ENCODE measurements at places on chromosomes 5 and 9. TPM values are rescaled to one million over a fixed set of nuclear protein-coding genes. Genes with fewer than 3 reads are reported as not detected.
A peak's percentile ranks its signal among the peaks of the same experiment; 100 is the strongest.

- no peak for DNase-seq
These were observed 20.5 kb downstream of the PPARGC1B start for GRCh38 chr5:149750596-149750995.

- DNase-seq: peak; percentile 54
These were observed 127.6 kb upstream of the NMUR2 start for GRCh38 chr5:152532714-152533113.

GRCh38 chr5:9218358-9218757 is 327.5 kb downstream of the SEMA5A start:
- no peak for DNase-seq

DNA sequence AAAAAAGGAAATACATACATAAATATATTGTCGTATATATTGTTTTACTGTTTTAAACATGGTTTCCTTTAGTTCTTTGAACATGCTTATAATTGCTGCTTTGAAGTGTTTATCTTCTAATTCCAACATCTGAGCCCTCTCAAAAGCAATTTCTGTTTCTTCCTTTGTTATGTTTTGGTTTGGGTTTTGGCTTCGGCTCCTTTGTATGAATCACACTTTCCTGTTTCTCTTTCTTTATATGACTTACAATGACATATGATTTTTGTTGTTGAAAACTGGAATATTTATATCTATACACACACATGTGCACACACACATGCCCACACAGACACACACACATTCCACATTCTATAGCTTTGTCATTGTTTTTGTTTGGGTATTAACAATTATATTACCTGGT is 1206.7 kb downstream of the CDH12 start:
- no peak for DNase-seq

ELOVL7 gene
- total RNA-seq: 0.73 TPM

CCL27 gene
- not detected for total RNA-seq

GRCh38 chr5:128615578-128615977 is 77.5 kb upstream of the FBN2 start:
- DNase-seq: no peak
